ENCODE measurements at places on chromosomes 7 and 10.

- DNase-seq = no peak
These were observed 519 bp upstream of the RPP38 start for GRCh38 chr10:15096661-15097010.

GRCh38 chr10:71727738-71728737 lies 8.5 kb upstream of the C10orf105 start:
- peak; percentile 18 for DNase-seq

DNA sequence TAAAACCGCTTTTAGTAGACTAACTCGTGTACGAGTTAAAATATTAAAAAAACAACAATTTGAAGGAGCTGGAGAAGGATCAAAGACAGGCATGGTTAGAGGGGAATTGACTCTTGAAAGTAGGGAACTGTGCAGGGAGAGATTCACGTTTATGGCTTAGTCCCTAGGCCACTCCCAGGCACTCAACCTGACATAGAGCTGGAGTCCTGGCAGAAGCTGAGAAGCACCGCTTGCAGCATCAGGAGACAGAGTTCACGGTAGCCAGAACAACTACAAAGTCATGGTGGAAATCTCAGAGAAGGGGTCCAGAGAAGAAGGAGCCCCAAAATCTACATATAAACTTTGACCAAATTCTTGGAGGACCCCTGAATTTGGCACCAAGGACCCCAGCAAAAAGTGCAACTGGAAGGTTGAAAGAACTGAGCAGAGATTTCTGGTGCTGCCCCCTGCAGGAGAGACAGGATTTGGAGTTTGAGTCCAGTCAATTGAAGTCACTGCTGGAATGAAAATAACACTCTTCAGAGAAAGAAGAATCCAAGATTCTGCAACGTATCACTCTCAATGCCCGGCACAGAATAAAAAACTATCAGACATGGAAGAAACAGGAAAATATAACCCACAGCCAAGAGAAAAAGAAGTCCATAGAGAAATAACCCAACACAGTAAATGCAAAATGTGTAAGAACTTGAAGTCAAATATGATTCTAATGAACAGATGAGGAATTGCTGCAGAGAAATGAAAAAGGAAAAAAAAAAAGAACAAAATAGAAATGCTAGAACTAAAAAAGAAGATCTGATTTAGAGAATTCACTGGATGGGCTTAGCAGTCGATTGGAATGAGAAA lies 493.3 kb upstream of the PODXL start:
- peak; percentile 58 for DNase-seq

DNA sequence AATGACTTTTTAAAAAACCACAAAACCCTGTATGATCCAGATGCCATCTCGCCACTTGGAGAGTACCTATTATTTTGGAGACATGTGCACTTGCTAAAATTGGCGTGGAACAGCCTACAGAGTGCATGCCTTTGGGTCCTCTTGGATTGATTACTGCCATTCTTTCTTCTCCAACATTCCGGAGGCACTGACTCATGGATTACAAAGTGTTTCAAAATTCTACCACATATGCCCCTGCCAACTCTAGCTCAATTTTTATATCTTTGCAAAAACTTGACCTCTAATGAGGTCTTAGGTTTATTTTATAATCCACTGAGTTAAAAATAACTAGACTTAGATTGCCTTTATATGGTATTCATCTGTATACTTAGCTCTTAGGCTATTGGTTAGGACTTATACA lies 55.8 kb upstream of the KIF5B start:
- DNase-seq = peak; percentile 82

DNA sequence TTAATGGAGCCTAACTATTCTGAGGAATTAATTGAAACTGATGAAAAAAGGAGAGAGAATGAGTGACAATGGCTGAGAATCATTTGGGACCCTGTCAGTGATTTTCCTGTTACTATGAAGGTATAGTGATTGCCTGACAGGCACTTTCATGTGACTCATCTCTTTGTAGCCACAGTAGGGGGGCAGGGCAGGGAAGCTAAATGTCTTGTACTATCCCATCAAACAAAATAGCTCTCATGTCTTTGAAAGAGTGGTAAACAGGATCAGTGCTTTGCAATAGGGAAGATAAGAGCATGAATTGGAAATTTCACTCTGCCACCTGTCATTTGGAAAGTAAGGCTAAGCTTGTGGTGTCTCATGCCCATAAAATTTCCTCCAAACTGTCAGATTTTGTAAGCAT lies 94.5 kb upstream of the GSDME start:
- peak; percentile 56 for DNase-seq

- no peak for DNase-seq
These were observed 38.3 kb downstream of the LIPJ start for GRCh38 chr10:88624840-88625239.

DNA sequence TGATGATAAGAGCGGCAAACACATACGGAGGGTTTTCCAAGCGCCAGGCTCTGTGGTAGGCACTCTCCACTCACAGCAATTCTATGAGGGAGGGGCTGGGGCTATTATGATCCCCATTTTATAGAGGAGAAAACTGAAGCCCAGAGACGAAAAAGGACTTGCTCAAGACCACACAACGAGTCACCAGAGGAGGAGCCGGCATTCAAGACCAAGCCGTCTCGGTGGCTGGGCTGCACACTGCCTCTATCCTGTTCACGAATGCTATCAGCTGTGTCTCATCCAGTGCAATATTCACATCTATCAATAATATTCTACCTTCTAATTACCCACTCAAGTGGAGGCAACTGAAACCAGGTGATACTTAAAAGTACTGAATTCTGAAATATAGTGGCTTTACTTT lies 67.8 kb upstream of the NMT2 start:
- no peak for DNase-seq

GRCh38 chr7:80876894-80877414 lies 41.9 kb downstream of the SEMA3C start:
- peak; percentile 80 for DNase-seq

DNA sequence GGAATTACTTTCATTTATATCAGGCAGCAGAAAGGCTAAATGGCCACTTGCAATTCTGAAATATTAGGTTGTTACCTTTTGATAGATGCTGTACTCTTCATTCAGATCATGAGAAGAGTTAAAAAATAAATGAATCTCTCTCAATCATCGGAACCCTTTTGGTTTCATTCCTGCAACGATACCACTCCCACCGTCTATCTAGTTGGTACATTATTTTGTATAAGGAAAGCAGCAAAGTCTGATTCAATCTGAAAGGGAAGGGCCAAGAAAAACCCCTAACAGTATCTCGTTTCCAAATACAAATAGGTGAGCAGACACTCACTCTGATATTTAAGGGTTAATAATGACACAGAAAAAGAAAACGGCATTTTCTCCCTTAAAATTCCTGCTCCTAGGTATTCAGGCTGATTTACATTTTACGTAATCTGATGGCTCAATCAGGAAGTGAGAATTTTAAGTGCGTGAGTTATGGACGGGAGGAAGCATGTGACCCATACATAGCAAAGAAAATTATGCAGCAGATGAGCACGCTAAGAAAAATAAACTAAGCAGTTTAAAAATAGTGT lies 209.4 kb upstream of the KLF14 start:
- DNase-seq = peak; percentile 69

GRCh38 chr10:90930070-90930837 lies 9.4 kb upstream of the ANKRD1 start:
- peak; percentile 84 for DNase-seq

- DNase-seq = peak; percentile 58
These were observed 74.9 kb downstream of the CTBP2 start for GRCh38 chr10:125085258-125086054.

GRCh38 chr10:101014966-101015581 lies 15.5 kb downstream of the LZTS2 start:
- DNase-seq = peak; percentile 81

Data from PC-3 (cell line).